ENCODE measurements at places on chromosomes 12 and 14.

DNA sequence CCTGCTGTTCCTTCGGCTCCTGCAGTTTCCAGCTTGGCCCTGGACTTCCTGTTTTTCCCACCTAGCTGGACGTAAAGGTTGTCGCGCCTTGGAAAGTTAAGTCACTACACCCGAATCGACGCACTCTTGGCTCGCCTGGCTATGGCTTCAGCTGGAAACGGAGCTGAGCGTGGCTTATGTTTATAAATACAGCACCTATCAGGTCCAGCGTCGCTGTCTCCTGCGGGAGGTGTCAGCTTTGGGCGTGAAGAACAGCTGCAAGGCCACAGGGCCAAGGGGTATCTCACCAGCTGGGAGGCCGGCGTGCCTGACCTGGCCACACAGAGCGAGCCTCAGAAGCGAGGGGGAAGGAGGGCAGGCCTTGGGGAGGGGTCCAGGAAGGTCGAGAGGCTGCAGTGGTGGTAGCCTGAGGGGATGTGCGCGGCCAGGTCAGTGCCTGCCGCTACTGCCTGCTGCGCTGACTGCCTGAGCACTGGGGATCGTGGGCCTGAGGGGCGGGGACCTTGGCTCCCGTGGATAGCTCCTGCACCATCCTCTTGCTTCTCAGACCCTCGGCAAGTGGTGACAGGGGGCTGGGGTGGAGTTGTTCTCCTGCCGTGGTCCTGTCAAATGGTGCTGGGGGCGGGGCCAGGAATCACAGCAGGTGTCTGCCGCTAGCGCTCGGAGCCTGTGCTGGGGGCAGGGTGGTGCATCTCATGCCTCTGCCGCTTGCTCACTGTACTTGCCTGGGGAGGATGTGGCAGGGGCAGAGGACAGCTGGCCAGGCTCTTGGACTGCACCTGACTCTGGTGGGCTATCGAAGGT is 12.5 kb downstream of the PACS2 start:
- no peak for DNase-seq

DNA sequence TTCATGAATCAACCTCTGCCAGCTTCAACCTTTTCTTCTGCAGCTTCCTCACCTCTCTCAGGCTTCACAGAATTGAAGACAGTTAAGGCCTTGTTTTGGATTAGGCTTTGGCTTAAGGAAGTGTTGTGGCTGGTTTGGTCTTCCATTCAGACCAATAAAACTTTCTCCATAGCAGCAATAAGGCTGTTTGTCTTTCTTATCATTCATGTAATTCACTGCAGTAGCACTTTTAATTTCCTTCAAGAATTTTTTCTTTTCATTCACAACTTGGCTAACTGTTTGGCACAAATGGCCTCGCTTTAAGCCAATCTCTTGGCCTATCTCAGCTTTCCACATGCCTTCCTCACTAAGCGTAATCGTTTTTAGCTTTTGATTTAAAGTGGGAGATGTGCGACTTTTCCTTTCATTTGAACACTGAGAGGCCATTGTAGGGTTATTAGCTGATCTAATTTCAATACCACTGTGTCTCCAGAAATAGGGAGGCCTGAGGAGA is 229.5 kb downstream of the IPO8 start:
- no peak for DNase-seq

DNA sequence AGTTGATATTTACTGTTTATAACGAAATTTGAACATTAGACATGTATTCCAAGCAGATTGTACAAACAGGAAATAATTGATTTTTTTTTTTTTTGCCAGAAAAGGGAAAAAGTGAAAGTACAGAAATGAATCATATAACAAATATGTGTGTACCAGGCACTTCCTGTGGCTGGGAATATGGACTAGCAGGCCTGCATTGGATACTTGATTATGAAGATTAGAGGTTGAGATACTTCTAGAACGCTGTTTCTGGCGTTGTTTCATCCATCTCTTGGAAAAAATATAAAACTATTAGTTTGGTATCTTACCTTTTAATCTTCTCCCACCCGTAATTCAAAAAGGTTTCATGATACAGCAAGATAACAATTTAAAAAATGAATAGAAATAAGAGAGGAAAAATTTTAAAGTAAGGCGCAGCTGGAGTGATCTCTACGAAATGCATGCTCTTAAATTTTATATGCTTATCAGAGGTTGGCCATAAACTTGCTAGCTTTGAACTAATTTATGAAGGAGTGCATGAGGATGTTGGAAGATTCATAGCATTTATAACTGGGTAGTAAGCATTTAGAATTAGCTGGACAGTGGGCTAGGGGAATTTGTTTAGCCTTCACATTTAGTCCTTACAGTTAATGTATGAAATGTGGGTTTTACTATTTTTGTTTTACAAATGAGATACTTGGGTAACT is 90.8 kb downstream of the AEBP2 start:
- DNase-seq, result no peak

DNA sequence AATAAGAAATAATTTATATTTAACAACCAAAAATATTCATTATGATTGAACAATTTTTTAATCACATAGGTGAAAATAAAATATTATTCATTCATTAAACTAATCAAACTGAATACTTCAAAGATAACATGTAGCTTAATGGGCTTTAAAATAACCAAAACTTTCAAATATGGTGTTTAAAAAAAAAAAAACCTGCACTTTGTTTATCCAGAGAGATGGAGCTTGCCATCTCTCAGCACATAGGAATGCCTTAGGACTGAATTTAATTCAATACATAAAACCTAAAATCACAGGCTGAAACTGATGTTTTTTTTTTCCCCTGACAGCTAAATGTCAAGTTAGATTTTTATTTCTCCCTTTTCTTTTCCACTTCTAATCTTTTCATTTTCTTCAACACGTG is 14.4 kb upstream of the CCER1 start:
- no peak for DNase-seq

DNA sequence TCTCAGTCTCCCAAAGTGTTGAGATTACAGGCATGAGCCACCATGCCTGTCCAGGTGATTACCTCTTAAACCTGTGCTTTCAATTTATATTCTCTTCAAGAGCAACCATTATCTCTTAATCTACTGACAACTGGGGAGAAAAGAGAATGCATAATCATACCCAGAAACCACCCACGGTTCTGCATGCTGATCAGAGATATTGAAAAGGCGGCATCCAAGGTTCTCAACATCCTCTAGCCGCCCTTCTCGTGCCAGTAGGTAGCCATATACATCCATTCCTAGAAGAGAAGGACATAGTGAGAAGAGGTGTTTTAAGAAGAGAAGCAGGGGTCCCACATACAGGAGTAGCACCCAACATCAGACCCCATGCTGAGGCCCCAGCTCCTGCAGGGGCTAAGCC is 20.8 kb downstream of the ANAPC7 start:
- no peak for DNase-seq

DNA sequence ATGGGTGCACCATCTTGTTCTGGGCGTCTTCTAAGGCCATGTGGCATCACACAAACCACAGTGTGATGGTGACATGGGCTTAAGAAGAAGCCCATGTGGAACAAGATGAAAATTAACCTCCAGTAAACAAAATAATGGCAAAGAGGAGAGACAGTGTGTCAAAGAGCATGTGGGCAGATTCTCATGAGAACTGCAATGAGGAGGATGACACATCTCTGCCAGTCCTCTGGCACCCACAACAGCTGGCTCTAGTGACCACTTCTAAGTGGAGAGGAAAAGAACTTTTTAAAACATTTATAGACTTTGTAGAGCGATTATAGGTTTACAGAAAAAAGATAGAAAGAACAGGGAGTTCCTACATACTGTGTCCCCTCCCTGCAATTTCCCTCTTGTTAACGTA is 401.4 kb downstream of the ATP23 start:
- DNase-seq, result no peak

DNA sequence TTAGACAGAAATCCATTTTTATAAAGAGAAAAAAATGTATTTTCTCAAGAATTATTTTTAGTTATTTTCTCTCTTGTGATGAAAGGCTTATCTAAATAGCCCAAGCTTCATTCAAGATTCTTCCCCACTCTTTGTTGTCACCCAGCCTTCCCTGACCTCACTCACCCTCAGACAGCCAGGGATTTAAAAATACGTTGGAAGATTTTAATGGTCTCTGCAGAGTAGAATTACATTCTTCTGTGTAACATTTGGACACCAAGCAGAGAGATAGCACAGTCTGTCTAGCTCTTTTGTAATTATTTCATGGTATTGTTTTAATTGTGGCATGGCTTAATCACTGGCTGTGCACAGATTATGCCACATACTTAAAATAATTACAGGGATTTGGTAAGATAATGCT is 130.3 kb downstream of the IGF1 start:
- DNase-seq, result no peak

- no peak for DNase-seq
Measured at GRCh38 chr12:48542300-48542928, 17.0 kb downstream of the OR8S1 start.

DNA sequence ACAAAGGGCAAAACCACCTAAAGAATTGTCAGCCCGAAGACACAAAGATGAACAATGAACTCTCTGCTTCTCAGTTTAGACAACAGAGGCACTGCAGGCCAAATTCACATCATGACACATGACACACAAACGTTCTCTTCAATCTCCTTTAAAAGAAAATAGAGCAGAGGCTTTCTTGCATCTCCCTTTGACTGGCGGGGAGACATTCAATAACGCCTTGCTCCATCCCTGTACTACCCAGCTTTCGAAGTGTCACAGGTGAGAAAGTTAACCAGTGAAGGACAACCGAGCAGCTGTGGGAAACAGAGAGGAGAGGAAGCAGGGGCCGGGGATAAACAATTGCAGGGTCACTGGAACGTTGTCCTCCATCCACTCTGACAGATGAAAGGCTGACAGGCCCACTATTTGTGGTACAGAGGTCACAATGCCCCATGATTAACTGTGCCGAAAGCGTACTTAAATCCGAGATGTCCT is 130.8 kb downstream of the PHLDA1 start:
- no peak for DNase-seq

GRCh38 chr12:20040831-20041230 is 327.5 kb upstream of the PDE3A start:
- DNase-seq, result no peak

GRCh38 chr12:67649261-67649569 is 670 bp downstream of the DYRK2 start:
- no peak for DNase-seq

- no peak for DNase-seq
Measured at GRCh38 chr12:25553098-25553497, at the start of gene LMNTD1. Gene LMNTD1 (minus strand): TSS chr12:25553283. CDS start chr12:25552959, 324 bp downstream.

GRCh38 chr14:23101213-23101970 is 3.4 kb downstream of the CIROP start:
- DNase-seq, result no peak

DNA sequence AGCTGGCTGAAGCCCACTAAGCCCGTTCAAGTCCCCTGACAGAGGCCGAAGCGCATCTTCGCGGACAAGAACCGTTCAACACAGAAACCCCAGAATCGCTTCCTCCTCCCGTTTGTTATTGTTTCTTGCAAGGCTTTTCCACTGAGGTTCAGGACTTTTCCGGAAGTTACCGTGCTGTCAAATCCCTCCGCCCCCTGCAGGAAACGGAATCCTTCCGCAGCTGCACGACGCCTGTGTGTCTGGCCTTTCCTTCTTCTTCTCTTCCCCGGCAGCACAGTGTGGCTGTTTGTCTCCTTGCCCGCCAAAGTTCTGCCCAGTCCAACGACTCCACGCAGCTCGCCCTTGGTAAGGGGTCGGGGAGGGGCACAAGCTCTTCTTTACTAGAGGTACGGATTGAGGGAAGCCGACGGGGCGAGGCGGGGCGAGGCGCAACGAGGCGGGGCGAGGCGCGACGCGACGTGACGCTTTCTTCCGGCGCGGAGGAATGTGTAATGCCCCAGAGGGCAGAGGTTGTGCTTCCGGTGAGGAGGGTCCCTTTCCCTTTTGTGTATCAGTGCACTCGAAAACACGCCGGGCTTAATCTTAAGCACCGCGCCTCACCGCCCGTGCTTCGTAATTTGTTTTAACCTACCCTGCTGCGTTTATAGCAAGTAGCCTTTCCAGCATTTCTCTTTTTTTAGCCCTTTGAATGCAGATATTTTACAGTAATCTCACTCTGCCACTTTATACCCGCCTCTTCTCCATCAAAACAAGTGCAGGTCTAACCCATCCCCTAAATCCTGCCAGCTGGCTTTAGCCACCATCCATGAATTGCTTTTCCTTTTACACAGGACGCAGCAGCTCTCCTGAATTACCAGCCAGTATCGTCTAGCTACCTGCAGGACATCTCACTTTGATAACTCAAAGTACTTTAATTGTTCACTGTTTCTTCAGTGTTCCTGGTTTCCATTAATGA is at the start of gene KDM5A:
Gene KDM5A, minus strand, starts transcription at position 179 of the 955 bp plus-strand sequence. CDS start 229 bp downstream, outside the sequence.
- peak; percentile 77 for DNase-seq

DNA sequence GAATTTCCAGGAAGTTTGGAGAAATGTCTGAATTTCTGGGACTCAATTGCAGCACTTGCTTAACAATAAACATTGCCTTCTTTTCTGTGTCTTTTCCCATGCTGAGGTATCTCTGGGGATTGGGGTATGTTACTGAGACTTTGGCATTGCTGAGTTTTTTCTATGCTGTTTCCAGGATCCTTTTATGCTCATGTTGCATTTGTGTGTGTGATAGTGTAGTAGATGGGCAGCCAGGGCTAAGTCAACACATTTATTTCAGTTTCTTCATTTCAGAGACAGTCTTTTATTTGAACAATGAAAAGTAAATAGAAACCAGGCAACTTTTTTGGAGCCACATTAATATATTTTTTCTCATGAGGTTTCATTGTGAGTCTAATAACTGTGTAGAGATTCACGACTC is 1160.3 kb upstream of the TMEM132C start:
- no peak for DNase-seq

DNA sequence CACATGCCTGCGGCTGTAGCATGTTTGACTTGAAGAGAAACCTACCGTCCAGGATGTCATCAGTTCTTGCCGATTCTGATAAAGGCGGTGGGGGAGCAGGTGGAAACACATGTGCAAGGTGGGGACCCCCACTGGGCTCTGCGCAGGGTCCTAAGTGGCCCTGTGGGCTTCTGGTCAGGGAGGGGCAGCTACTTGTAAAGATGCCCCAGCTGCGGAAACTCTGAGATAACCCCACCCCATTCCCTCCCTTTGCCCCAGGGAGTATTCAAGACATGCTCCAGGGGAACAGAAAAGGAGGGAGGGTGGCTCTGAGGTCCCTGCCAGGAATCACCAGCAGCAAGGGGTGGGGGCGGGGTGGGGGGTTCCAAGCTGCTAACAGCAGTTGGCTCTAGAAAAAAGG is 67.6 kb downstream of the PIWIL1 start:
- no peak for DNase-seq

All from stimulated activated CD8-positive, alpha-beta memory T cell treated with anti-CD3 and anti-CD28 coated beads, Interleukin-4, amount 100 ng/mL, for 4 hours (primary cell).